CD4-positive, alpha-beta T cell (primary cell): ENCODE measurements at places on chromosomes 7 and 10.

- no peak for DNase-seq
These were observed 195.7 kb upstream of the STEAP1 start for GRCh38 chr7:89958525-89959068.

DNA sequence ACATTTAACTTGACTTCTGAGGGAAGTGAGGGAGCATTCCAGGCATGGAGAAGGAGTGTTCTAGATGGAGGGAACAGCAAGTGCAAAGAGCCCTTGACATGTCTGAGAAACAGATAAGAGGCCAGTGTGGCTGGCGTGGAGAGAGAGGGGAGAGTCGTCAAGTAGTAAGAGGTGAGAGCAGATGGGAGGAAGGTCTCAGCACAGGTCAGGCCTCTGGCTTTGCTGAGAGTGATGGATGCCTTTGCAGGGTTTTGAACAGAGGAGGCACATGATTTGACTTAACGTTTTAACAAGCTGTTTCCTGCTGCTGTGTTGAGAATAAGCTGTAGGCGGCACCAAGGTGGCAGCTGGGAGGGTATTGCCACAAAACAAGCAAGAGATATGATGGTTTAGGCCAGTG lies 97.2 kb downstream of the KAT6B start:
- peak; percentile 20 for DNase-seq

- no peak for DNase-seq
These were observed 281.5 kb downstream of the GRID1 start for GRCh38 chr10:86085136-86085535.

DNA sequence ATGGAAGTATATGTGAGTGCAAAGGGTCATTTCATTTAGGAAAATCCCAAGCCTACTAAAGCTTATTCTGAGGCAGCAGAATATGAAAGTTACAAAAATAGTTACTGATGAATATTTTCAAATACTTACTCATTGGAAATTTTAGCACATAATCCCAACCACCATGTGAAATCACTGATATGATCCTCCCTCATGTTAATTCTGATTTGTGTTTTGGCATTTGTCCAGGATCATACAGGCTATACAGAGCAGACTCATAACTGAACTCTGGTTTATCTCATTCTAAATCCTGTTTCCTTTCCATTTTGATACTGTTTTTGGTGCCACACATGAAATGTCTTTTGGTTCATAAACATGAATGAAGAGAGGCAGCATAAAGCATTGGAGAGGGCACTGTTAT lies 3.4 kb upstream of the FAM24B start:
- DNase-seq = no peak

- no peak for DNase-seq
These were observed 56.8 kb upstream of the LANCL2 start for GRCh38 chr7:55308186-55308929.

GRCh38 chr7:29255199-29255878 lies 60.8 kb downstream of the CHN2 start:
- no peak for DNase-seq

- DNase-seq = no peak
These were observed 110.4 kb downstream of the PON1 start for GRCh38 chr7:95213809-95214492.

DNA sequence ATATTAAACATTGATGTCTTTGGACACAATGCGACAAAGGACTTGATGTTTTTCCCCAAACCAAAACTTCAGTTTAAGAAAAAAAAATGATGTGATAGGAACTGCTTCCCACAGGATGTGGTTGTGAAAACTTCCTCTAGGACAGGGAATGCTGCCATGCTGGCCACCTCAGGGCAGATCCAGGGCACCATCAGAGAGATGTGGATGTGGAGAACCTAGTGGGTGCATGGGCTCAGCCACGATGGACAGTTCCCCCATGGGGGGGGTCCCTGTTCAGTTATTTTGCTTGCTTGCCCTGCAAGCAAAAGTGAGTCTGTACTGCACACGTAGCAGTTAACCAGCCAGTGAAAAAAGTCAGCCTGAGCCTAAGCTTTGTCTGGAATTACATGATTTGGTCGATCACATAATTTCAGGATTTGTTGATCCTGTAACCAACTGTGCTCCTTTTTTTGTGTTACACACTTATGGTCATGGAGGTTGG lies 36.3 kb downstream of the LAMB4 start:
- no peak for DNase-seq
